A549 (cell line): ENCODE measurements at places on chromosomes 13 and 19. TPM values are rescaled to one million over a fixed set of nuclear protein-coding genes. Genes with fewer than 3 reads are reported as not detected.

DNA sequence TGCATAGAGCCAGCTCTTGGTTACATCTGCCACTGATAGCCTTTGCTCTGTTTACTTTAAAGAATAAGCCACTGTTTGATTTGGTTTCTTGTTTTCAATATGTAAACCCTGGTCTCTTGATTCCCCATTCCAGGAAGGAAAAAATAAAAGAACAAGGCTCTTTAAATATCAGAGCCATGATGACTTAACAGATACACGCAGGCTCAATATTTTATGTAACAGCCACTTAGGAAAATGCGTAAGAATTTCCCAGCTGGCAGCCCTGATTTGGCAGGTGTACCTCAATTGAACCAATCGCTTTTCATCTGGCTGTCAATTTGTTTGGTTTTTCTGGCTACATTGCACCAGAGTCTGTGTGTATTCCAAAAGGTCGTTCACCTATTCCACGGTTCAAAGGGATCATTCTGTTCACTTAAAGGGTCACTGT, 65.6 kb downstream of the IRS2 start:
- no peak for DNase-seq

- no peak for DNase-seq
Measured at GRCh38 chr19:27975419-27976005, 1237.4 kb downstream of the UQCRFS1 start.

DNA sequence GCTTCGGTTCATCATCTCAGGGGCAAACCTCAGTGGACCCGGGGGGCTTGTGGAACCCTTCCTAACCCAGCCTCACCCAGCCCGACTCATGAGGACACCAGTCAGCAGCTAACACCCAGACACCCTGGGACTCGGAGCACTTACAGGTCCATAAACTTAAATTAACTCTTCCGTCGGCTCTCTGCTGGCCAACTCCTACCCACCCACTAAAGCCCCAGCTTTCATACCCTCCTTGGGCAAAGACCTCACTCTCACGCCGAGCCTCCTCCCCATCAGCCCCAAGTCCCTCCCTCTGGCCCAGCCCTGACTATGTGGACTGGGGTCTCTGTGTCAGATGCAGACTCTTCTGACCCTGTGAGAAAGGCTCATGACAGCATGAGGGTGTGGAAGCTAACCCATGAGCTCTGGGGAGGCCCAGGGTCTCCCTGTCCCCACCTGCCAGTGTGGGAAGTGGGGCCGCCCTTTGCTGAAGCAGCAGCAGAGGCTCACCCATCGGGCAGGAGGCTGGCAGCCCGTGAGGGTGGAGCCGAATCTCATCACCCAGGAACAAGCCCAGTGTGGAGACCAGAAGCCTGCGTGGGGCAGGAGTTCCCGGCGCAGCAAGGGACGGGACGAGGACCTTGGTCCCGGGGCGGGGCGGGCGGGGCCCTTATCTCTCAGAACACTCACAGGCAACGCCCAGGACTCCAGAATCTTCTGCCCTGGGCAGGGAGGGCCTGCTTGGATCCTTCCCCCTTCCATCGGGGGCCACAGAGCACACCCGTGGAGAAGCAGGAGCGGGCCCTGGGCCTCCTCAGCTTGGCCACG, 19.8 kb downstream of the TCF3 start:
- DNase-seq, result peak; percentile 14

- DNase-seq, result no peak
Measured at GRCh38 chr13:99033814-99034213, 56.0 kb upstream of the DOCK9 start.

GRCh38 chr13:95813139-95813538, 136.2 kb downstream of the DNAJC3 start:
- DNase-seq, result no peak

DNA sequence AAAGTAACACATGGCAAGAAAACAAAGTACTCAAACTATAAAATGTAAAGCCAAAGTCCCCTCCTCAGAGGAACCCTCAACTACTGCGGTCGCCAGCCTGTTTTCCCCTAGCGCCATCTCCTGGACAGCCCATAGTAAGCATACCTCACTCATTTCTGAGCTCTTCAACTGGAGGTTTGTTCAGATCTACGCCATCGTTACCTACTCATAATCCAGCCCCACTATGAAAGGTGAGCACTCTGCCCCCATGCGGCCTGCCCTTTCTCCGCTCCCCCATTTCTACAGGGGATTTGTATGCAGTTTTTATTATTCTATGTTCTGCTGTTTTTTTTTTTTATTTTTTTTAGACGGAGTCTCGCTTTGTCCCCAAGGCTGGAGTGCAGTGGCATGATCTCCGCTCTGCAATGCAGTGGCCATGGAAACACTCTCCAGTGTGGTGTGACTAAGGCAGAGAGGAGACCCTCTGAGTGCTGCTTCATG, 26.2 kb downstream of the OPA3 start:
- peak; percentile 81 for DNase-seq

The LHB gene
- 0.22 TPM in 1 of 3 replicates, not detected in the others for polyA plus RNA-seq

The VSTM1 gene
- 0.50 to 0.94 TPM (median 0.53 TPM) in 3 replicates for polyA plus RNA-seq

The ELL gene
- polyA plus RNA-seq, result 3.6 to 3.8 TPM (median 3.7 TPM) in 3 replicates
